ENCODE measurements at places on chromosomes 6 and 20. TPM values are rescaled to one million over a fixed set of nuclear protein-coding genes. Genes with fewer than 3 reads are reported as not detected.

DNA sequence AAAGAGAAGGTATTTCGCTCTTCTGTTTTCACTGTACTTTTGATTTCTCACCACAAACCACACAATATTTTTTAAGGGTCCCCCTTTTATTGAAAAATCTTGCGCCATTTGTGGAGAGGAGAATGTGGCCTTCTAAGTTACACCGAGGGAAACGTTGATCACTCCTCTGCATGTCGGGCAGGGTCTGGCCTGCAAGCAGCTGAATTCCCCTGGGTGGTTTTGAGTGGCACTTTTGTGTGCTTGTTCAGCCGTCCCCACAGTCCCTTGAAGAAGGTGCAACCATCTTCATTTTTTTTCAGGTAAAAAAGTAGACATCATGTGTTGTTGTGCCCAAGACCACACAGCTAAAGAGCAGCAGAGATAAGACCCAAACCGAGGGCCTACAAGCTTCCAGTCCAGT is 6.1 kb downstream of the GPR31 start:
- DNase-seq: no peak

GRCh38 chr6:2168480-2168879 is 76.9 kb downstream of the GMDS start:
- DNase-seq: no peak

DNA sequence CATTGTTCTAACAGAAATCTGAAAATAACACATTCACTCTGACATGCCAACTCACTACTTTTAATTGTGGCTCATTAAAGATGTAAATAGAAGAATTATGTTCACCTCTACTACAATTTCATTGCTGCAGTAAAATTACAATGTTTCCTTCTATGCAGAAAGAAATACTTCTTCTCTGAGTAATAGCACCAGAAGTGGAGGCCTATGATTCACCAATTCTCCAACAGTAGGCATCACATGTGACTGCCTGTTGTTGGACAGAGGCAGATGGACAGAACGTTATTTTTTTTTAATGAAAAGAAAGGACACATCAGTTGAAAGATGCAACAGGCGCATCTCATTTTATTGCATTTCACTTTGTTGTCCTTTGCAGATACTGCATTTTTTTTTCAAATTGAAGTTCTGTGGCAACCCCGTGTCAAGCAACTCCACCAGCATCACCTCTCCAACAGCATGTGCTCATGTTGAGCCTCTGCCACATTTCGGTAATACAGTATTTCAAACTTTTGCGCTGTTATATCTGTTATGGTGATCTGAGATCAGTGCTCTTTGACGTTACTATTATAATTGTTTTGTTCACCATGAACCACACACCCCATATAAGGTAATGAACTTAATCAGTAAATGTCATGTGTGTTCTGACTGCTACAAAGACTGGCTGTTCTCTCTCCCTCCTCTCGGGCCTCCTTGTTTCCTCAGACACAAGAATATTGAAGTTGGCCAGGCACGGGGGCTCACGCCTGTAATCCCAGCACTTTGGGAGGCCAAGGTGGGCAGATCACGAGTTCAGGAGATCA is 121.4 kb downstream of the ATXN1 start:
- no peak for DNase-seq

GRCh38 chr6:43924222-43924702 is 154.3 kb downstream of the VEGFA start:
- DNase-seq: no peak

DNA sequence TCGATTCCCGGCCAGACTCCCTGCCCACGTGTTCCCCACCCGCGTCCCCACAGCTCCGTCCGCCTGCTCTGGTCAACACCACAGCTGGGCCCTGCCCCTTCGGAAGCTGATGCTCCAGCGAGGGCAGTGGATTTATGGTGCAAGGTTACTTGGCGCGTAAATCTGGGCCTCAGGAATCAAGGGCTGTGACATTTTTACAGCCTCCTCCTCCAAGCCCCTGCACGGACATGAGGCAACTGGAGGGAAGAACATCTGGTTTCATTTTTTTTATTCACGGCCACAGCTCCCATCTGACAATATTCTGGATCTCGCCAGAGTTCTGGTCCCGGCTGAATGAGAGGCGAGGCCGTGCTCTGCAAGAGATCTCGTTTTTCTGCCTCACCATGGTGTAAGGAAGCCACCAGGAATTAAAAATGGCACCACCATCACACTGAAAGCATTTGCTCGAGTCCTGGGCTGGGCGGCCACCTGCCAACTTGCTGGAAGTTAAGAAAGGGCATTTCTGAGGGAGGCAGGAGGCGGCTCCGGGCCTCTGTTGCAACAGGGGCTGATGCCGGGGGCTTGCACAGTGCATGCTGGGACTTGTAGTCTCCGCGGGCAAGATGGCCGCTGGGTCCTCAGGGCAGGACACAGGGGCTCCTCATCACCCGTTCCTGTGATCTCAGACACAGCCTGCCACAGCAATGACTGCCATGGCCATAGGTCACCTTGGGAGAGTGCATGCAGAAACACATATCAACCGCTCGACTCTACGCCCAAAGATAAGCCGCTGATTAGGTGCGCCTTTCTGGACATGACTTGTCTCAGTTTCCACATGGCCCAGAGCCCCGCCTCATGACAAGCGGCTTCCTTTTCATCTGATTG is 148.5 kb downstream of the LY86 start:
- no peak for DNase-seq

GRCh38 chr6:33424855-33425667 is 5.2 kb downstream of the SYNGAP1 start:
- DNase-seq: no peak

GRCh38 chr6:69732640-69733039 is 64.2 kb downstream of the LMBRD1 start:
- DNase-seq: no peak

DNA sequence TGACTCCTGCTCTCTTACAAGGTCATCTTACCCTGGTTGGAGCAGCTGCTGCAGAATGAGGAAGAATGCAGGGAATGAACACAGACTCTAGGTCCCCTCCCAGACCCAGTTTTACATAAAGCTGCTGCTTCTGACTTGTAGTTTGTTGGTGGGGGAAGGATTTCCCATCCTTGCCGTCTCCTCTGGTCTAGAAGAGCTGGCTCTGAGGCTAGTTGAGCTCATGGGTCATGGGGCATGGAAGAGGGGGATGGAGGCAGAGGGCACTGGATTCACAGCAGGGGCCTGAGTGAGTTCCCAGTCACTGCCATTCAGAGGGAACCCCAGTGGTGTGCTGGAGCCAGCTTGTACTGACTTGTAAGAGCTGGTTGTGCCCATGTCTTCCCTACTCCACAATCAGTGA is 9.2 kb upstream of the GUCA1A start:
- DNase-seq: no peak

- no peak for DNase-seq
Measured at GRCh38 chr6:118890997-118891790, 2.8 kb upstream of the ASF1A start.

- DNase-seq: no peak
Measured at GRCh38 chr6:151702851-151703658, 104.4 kb upstream of the ESR1 start.

BTNL2 gene
- not detected for total RNA-seq

RNF39 gene
- total RNA-seq: not detected

POFUT1 gene
- 30.8 TPM for total RNA-seq

ULBP1 gene
- 0.14 TPM for total RNA-seq

CST5 gene
- not detected for total RNA-seq

GSTA1 gene
- total RNA-seq: not detected
